ENCODE measurements at places on chromosomes 5 and 9.

DNA sequence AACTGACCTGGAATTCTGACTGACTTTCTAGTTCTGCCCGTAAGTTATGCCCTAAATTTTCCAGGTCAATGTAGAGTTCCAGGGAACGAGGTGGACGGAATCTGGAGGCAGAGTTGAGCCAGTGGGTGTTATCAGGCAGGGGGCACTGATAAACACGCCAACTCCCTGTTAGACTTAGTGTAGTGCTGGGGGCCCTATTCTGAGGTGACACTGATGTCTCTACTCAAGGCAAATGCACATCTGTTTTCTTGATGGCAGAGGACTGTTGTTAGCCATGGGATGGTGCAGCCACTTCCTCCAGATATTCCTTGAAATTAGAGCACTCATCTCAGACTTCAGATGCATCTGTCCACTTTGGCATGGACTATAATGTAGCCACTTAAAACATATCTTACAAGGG is 83.5 kb downstream of the C9orf152 start:
- no peak for DNase-seq

DNA sequence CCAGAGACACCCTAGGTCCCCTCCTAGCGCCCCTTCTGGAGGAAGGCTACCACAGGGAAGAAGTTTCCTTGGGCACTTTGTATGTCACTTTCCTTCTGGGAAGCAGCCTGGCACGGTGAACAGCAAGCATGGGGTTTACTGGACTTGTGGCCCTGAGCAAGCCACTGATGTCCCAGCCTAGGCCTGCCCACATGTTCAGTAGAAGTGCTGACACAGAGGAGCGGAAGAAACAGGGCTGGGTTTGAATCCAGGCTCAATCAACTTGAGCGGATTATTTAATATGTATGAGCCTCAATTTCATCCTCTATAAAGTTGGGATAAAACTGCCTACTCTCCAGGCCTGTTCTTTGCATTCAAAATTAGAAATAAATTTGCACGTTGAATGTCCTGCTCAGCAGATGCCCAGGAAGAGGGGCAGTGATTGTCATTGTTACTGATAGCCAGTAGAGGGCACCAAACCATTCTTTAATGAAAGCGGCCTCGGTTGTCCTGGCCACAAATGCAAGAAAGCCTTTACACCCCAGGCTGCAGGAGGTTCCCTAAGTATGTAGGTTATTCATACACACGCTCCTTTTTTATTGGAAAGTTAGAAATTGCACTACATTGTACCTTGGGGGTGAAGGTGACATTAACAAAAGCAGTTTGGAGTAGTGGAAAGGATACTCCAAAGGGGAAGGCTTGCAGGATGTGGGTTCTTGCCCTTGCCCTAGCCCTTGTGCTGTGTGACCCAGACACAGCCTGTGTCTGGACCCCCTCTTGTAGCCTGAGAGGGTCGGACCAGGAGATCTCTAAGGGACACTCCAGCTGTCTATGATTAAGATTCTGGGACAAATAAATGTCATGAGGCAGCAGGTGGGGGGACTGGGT is 13.4 kb upstream of the XPA start:
- peak; percentile 70 for DNase-seq

- no peak for DNase-seq
These were observed 292.9 kb downstream of the CD180 start for GRCh38 chr5:66903709-66904108.

DNA sequence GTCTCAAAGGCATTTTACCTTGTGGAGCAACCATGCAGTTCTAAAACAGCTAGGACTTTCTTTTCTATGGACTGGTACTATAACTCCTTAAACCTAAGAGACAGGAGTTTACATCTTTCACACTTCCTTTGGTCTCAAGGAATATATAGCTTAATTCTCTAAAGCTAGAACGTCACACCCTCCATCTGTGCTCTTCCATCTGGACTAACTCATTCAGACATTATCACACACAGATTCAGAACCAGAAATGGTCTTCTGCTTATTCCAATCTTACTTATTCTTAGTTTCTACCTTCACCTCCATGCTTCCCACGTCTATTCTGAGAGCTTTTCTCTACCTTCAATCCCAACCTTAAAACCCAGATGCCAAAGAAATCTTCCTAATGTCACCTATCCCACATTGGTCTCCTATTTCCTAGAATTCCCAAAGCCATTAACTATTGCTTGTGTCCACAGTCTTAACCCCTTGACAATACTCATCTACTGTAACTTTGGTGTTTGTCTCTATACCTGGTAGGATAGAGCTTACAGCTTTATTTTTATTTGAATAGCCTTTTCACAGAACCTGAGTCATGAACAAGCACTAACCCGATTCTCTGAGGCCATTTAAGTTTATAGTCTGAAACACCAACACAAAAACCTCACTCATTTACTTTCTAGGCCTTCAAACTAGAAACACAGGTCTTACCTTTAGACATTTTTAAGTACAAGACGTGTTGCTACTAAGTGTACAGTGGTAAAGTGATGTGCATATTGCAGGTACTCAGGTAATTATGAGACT is 22.8 kb downstream of the CSNK1A1 start:
- no peak for DNase-seq

- peak; percentile 54 for DNase-seq
These were observed 10.4 kb downstream of the LRRC8A start for GRCh38 chr9:128892221-128892921.

- DNase-seq, result no peak
These were observed 76.6 kb downstream of the OTULIN start for GRCh38 chr5:14741131-14741530.

DNA sequence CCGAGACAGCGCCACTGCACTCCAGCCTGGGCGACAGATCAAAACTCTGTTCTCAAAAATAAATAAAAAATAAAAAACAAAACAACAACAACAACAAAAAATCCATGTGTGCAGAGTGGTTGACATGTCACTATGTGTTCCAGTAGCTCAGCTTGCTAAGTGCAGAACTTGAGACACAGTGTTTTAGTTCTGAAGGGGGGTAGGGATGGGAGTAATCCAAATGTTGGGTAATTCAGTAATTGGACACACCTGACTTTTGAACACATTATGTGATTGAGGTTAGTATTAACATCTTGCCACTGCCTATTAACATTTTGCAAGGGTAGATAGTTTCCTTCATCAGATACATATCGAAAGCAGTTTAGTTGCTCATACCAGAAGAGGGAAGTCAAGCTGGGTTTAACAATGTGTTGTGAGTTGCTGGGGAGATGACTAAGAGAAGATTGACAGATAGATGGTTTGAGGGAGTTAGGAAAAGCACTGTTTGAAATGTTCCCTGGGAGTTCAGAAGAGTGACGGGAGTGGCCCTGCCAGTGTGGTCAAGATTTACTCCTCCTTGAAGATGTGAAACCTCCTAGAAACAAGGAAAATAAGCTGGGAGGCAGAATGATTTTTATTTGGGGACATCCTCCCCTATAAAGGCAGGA is 928 bp downstream of the HACD4 start:
- peak; percentile 67 for DNase-seq

DNA sequence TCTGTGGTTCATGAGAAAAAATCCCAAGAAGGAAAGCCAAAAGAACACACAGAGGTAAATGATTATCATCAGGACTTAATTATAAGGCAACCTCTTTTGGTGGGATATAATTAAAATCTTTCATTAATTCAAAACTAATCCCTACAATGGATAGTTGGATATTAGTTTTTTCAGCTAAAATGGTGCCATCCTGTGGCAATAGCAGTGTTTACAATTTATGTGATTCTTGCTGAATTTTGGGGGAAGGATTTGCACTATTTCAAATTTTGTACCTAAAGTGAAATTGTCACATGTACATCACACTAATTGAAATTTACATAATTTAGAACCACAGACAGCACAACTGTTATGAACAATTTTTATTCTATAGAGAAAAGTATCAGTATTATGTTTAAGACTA is 67.0 kb downstream of the CAST start:
- DNase-seq, result no peak

DNA sequence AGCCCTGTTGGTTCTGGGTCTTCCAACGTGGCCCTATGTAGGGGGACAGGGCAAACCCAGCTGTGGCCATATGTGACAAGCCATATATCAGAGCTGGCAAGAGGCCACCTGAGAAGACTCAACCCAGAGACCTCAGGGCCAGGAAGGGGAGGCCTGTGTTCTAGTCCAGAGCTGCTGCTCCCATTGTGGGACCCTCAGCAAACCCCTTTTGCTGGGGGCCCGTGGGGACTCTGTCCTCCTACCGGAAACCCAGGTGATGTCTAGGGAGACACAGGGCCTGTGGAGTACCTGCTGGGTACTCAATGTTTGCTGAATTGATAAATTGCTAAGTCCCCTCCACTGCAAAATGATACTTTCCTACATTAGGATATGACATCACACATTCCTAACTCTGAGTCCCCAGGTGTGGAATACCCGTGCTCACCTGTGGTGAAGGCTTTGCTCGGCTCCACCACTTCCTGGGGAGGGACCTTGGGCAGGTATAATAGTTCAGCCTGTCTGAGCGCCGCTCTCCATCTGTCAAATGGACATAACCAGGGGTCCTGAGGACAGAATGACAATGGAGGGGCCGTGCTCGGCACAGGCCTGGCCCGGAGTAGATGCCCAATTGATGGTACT is 38.4 kb upstream of the ASS1 start:
- no peak for DNase-seq

DNA sequence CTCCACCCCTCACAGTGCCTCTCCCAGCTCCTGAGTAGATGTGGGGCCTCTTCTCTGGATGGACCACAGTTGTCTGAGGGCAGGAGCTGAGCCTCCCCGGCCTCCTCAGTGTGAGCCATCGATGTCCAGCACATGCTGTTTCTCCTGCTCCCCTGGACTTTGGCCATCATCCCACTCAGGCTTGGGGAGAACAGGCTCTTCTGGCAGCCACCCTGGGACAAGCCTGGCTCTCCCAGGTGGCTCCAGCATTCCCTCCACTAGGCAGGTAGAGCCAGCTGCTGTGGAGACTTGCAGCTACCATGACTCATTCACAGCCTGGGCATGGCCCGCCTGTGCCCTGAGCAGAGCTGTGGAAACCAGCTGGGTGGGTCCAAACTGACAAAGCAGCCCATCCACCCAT is 77.0 kb downstream of the CSNK1A1 start:
- DNase-seq, result no peak

- no peak for DNase-seq
These were observed 244.9 kb upstream of the KLF4 start for GRCh38 chr9:107734256-107735013.

DNA sequence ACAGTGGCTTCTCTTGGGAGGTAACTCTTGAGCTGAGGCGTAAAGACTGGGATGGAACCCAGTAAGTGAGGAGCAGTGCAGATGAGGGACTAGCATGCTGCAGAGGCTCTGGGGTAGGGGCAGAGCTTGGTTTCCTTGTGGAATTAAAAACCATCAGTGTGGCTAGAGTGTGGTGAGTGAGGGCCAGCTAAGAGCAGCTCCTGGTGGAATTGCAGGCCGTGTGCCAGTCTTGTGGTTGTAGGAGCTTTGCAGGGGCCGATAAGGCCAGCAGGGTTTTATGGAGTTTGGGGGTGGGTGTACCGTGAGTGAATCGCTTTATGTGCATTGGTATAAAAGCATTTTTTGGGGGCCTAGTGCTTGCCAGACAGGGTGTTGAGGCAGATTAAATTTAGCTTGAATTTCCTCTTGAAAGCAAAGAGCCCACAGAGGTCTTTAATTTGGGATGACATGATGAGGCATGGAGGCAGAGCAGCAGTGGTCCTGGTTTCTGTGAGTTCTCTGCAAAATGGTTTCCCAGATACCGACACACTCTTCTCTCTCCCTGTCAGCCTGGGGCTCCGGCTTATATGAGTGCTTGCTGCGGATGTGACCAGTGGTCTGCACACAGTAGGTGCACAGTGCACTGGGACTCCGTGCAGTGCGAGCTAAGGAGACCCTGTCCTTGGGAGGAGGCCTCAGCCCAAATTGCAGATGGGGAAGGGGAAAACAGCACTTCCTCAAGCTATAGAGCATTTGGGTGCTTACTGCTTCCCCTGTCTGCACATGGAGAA is 176.4 kb upstream of the PITX1 start:
- DNase-seq, result no peak

GRCh38 chr9:131722255-131722654 is 17.6 kb downstream of the RAPGEF1 start:
- no peak for DNase-seq

GRCh38 chr5:56565283-56565615 is 250.1 kb upstream of the MAP3K1 start:
- DNase-seq, result no peak

DNA sequence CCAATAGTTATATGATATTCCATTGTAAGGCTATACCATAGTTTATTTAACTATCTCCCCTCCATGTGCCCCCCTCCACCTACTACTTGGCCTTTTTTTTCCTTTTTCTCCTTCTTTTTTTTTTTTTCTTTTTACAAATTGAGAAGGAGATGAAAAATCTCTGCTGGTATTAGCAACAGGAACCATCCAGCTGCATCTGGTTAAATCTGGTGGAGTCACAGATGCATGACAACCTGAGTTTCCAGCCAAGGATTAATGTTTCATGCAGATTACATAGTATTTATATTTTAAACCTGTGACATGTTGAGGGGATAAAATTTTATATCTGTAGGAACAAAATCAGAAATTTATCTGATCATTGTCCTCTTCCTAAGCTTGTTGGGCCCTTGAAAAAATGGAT is 128.5 kb upstream of the IQGAP2 start:
- no peak for DNase-seq

DNA sequence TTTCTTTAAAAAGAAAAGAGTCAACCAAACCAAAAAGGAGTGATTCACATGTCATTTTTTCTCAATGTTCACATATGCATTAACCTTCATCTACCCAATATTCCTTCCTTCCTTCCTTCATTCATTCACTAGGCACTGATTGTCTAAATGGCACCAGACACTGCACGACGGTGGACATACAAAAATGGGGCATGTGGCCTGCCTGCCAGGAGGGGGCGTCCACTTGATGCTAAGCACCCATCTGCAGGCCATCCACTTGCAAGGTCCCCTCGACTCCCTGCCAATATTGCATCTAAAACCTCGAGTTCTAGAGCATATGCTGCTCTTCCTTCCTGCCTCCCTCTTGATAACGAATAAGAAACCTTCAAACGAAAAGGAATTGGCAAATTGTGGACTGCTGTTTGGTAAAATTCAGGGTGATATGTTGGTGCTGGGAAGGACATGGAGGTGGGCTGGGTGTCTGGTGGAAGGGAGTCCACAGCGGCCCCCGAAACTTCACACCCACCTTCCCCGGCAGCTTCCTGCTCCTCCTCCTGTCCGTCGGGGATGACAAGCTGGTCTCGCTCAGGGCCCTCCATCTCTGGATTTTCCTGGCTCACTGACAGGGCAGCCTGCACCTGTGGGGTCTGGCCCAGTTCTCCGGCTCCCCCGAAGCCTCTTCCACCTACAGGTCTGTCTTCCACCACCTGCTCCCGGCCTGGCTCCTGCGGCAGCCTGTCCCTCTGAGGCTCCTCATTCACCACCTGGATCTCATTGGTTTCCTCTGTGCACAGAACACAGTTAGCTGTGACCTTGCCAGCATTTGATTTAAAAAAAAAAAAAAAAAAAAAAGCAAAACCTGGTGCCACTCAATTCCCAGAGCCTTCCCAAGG is 64.3 kb downstream of the GOLM1 start:
- DNase-seq, result no peak

GRCh38 chr5:123209502-123210027 is 120.5 kb downstream of the PRDM6 start:
- DNase-seq, result no peak

DNA sequence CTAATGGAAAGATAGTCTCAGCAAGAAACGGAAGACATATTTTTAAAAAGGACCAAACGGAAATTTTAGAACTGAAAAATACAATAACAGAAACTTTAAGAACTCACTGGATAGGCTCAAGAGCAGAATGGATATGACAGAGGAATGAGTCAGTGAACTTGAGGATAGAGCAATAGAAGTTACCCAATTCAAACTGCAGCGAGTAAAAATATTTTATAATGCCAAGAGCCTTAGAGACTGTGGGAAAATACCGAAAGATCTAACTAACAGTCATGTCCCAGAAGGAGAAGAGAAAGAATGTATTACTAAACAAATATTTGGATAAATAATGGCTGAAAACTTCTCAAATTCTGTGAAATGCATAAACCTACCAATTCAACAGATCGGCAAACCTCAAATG is 40.8 kb downstream of the ADAMTS2 start:
- no peak for DNase-seq
